CD4-positive, alpha-beta T cell (primary cell): ENCODE measurements at places on chromosomes 13 and 19. TPM values are rescaled to one million over a fixed set of nuclear protein-coding genes. Genes with fewer than 3 reads are reported as not detected.

Gene C5AR1
- 4.4 TPM for total RNA-seq

GRCh38 chr13:98441056-98441676 is 135.7 kb downstream of the STK24 start:
- no peak overlapping the region for H3K27ac ChIP-seq
- peaks cover 13% of the 10 kb centered on the region for H3K4me1 ChIP-seq
- H3K36me3 ChIP-seq, result no peaks in the 10 kb centered on the region
- H3K4me3 ChIP-seq, result no peak overlapping the region
- DNase-seq, result no peak

GRCh38 chr19:40365613-40366401 is 17.3 kb downstream of the PLD3 start:
- DNase-seq, result peak; percentile 37
- H3K4me1 ChIP-seq, result peaks cover 15% of the 10 kb centered on the region
- H3K4me3 ChIP-seq, result peak overlapping the region; percentile 19
- no peaks in the 10 kb centered on the region for H3K27me3 ChIP-seq
- H3K27ac ChIP-seq, result no peak overlapping the region

GRCh38 chr13:30780338-30780981 is 45.1 kb downstream of the ALOX5AP start:
- DNase-seq, result no peak
- no peak overlapping the region for H3K27ac ChIP-seq
- H3K4me3 ChIP-seq, result no peak overlapping the region
- H3K4me1 ChIP-seq, result no peaks in the 10 kb centered on the region
- H3K27me3 ChIP-seq, result no peaks in the 10 kb centered on the region
- H3K36me3 ChIP-seq, result no peaks in the 10 kb centered on the region

GRCh38 chr19:29872224-29872731 is 60.5 kb downstream of the CCNE1 start:
- peaks cover 12% of the 10 kb centered on the region for H3K27me3 ChIP-seq
- H3K36me3 ChIP-seq, result no peaks in the 10 kb centered on the region
- H3K27ac ChIP-seq, result no peak overlapping the region
- no peak for DNase-seq

Gene ASPDH
- not detected for total RNA-seq

- no peak overlapping the region for H3K4me3 ChIP-seq
- no peaks in the 10 kb centered on the region for H3K36me3 ChIP-seq
- H3K27ac ChIP-seq, result no peak overlapping the region
- H3K27me3 ChIP-seq, result no peaks in the 10 kb centered on the region
- H3K4me1 ChIP-seq, result no peaks in the 10 kb centered on the region
Observed at GRCh38 chr13:47250146-47250545, 353.3 kb upstream of the HTR2A start.
